Glutamatergic neuron (in vitro differentiated cells): ENCODE measurements at places on chromosomes 4 and X. TPM values are rescaled to one million over a fixed set of nuclear protein-coding genes. Genes with fewer than 3 reads are reported as not detected.

- no peak for DNase-seq
These were observed 489.1 kb upstream of the INTU start for GRCh38 chr4:127143460-127144195.

- no peak for DNase-seq
These were observed 148.2 kb upstream of the RPS6KA3 start for GRCh38 chrX:20414762-20415445.

DNA sequence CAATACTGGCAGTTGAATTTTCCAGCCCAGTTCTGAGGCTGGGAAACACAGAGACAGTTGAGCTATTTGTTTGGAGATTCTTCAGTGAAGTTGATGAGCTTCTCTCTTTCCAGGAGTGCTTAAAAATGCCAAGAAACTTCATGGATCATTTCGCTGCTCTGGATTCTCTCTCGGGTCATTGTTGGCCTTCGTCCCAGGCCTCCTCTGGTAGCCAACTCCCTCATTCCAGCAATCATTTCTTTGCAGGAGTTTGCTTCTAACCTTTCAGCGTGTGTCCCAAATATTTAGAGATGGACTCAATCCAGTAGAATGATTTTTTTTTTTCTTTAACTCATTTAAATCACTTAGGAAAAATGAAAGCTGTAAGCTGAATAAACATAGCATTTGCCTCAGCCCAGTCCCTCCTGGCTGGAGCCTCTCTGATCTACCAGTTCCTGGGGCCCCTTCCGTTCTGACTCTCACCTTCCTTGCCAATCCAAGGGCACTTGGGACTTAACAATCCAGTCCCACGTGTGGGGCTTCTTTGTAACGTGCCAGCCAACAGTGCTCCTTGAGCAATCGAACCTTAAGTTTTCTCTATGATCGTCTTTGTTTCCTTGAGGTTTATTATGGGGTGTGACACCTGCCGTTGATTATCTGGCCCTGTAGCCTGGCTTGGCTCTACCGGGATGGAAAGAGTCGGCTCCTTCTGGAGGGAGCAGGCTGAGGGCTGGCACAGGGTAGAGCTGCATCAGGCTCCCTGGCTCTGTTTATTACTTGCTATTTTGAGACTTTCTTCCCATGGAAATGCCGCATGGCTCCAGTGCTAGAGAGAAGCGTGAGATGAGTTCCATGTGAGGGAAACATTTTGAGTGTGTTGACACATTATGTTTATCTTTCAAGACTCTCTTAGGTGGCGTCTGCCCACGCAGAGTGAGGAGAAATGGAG is 80.4 kb upstream of the GPC4 start:
- no peak for DNase-seq

GRCh38 chr4:70778888-70779422 is 57.2 kb downstream of the RUFY3 start:
- DNase-seq: no peak

GRCh38 chr4:124804584-124804983 is 92.1 kb upstream of the ANKRD50 start:
- no peak for DNase-seq

- DNase-seq: no peak
These were observed 439.1 kb downstream of the INPP4B start for GRCh38 chr4:142406917-142407501.

DNA sequence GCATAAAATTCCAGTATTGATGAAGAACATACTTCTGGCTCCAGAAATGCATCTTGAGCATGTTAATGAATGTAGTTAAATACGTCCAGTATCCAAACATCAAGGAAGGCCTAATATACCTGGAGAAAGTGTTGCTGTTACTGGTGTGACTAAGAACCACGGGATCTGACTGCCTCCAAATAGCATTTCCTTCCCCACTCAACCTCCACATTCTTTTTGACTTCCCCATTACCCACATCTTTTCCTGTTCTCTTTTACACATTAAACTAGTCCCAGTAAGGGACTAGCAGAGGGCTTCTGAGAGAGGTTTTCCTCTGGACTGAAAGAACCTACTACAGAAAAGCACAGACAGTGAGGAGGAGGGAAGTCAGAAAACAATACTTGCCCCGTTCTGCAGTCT is 482.8 kb upstream of the HTR2C start:
- no peak for DNase-seq

- DNase-seq: no peak
These were observed 23.8 kb downstream of the F9 start for GRCh38 chrX:139554376-139554775.

DNA sequence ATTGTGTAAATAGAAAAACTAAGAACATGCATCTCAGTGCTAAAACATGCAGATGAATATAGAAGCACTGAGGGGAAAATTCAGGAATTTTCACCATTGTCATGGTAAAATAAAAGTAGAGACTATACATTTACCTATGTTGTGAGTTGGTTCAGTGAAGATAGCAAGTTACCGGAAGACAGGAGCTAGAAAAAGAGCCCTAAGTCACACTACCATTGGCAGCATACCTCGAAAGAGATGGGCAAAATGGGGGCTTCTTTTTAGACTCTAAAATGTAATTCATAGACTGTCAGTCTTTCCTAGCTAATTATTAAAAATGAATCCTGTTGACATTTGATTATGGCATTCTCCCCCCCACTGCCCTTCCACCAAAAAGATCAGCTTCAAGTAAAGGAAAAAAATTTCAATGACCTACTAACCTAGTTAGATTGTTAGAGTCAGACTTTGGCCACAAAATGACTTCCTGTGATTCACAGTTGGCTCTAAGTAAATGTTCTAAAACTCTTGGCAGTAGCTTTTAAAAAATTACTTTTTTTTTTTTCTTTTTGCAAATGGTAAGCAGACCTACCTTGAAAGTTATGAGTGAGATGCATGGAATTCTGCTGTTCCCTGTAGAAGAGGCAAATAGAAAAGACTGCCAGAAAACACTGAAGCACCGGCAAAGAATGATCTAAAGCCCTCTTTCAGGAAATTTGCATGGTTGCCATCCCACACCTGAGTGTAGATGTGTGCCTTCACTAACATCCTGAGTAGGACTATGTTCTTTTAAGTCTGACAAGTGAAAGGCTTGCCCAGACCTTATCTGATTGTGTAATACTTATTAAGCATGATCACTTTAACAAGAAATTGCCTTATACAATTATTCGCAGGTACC is 26.4 kb upstream of the ARSJ start:
- DNase-seq: no peak

- no peak for DNase-seq
These were observed 29.5 kb downstream of the CXXC4 start for GRCh38 chr4:104465201-104465600.

GRCh38 chr4:41533680-41534079 is 4.3 kb upstream of the LIMCH1 start:
- no peak for DNase-seq

- no peak for DNase-seq
These were observed 67.2 kb downstream of the DIPK2B start for GRCh38 chrX:45133465-45133864.

DNA sequence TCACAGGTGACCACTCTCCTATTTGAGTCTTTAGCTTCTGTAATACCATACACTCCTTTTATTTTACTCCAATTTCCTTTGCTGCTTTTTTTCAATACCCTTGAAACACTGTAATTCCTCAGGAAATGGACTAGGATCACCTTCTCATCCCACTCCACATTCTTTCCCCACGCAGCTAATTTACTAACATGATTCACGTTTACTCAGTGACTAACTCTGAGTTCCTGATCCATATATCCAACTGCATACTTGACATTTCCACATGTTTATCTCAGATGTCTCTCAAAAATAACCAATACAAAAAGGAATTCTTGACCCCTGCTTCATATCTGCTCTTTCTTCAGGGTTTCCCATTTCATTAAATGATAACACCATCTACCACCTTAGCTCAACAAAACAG is 19.9 kb downstream of the RPS6KA6 start:
- no peak for DNase-seq

The HAND2 gene
- total RNA-seq: not detected

The PHEX gene
- total RNA-seq: 0.17 TPM

GRCh38 chr4:8159537-8160232 is 1.1 kb upstream of the ABLIM2 start:
- DNase-seq: no peak

The PARM1 gene
- 94.3 TPM for total RNA-seq

The HMX1 gene
- 1.7 TPM for total RNA-seq

- no peak for DNase-seq
These were observed 159.4 kb downstream of the OPHN1 start for GRCh38 chrX:68273887-68274286.

DNA sequence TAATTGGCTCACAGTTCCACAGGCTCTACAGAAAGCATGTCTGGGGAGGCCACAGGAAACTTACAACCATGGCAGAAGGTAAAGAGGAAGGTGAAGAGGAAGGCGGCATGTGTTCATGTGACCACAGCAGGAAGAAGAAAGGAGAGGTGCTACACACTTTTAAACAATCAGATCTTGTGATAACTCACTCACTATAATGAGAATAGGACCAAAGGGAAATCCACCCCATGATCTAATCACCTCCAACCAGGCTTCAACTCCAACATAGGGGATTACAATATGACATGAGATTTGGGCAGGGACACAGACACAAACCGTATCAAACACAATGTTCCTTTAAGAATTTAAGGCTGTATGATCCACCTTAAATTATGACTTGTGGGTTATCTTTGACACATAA is 10.5 kb upstream of the PGM2 start:
- DNase-seq: no peak

- DNase-seq: no peak
These were observed 30.2 kb downstream of the ARSD start for GRCh38 chrX:2898846-2899512.

The SPANXC gene
- total RNA-seq: not detected

DNA sequence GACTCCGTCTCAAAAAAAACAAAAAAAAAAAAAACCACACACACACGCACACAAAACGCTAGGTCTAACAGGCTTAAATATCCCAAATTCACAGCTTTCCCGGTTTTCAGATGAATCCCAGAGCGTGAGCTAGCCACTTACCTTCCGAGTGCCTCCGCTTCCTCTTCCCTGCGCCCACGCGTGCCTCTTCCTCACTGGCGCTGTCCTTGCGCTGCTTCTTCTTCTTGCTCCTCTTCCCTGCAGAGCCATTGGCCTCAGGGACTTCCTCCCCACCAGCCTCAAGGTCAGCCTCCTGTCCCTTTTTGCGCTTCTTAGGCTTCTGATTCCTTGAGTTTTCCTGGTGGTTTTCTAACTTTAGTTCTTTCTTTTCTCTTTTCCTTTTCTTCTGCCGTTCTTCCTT is 15.7 kb downstream of the LYAR start:
- DNase-seq: no peak

The MTTP gene
- total RNA-seq: not detected

- DNase-seq: no peak
These were observed 14.9 kb downstream of the ABCG2 start for GRCh38 chr4:88143504-88143903.
